ENCODE measurements at places on chromosomes 6 and 20.

DNA sequence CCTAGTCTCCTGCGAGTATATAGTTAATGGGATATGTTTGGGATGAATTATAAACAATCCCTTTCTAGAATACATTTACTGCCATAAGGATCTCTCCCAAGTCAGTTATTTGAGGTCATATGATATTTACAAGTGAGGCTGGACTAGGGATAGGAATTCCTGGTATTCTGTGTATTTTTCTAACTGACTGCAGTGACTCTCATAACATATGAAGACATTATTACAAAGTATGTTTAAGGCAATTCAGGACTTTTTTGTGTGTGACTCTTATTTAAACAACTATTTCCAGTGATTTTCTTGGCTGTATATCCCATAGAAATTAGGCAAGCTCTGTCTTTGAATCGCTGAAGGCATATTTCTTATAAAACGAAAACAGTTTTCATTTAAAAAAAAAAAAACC lies 18.4 kb upstream of the TNFAIP3 start:
- no peak for DNase-seq

DNA sequence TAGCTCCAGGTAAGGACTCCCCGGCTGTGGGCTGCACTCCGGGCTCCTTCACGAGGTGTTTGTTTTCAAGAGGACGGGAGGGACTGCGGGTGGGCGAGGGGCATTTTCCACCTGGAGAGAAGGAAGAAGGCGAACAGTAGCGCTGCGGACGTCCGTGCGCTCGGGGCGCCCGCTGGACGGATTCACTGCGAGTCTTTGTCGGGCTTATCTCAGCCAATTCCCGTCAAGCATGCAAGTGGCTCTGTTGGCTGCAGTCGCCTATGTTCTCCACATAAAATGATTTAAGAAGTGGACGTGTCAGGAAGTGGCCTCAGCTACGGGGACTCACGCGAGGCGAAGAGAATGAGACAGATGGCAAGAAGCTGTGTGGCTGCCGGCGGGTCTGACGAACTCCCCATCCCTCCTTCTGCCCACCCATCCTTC lies 332 bp downstream of the GRIK2 start:
- DNase-seq = peak; percentile 38

DNA sequence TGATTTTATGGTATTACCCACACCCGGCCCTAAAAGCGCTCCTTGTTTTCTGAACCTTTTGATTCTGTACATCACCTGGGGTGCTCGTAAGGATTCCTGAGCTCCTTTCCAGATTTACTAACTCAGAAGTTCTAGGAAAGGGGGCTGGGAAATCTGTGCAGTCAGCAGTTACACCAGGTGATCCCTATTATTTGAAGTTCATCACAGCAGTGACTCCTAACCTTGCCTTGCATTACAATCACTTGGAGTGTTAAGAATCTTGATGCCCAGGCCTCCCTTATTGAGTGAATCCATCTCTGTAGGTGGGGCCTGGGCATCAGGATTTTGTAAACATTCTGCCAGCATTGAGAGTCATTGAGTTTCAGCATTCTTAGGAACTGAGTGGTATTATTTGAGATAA lies 44.7 kb downstream of the BMP6 start:
- DNase-seq = no peak

DNA sequence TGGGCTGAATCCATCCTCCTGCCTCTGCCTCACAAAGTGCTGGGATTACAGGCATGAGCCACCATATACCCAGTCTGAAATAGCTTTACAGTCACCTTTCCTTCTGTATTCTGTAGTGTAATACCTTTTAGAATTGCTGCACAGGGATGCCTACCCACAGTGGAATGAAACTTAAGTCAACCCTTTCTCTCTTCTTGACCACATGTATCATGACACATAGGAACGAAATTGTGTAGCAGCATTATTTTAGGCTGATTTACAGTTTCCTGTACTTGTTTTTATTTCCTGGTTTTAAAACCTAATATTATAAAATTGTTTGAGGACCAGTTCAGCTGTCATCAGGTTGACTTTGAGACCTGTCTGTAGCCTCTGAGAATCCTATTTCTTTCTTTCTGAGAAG lies 297.8 kb downstream of the ZFAND3 start:
- peak; percentile 58 for DNase-seq

- peak; percentile 92 for DNase-seq
These were observed 22.2 kb downstream of the TNXB start for GRCh38 chr6:32086661-32087573.

- peak; percentile 87 for DNase-seq
These were observed 74.5 kb downstream of the DCDC2 start for GRCh38 chr6:24283043-24283985.

GRCh38 chr20:60725311-60725906 lies 526.7 kb upstream of the CDH4 start:
- no peak for DNase-seq
